ENCODE measurements at places on chromosomes 16 and 17.

DNA sequence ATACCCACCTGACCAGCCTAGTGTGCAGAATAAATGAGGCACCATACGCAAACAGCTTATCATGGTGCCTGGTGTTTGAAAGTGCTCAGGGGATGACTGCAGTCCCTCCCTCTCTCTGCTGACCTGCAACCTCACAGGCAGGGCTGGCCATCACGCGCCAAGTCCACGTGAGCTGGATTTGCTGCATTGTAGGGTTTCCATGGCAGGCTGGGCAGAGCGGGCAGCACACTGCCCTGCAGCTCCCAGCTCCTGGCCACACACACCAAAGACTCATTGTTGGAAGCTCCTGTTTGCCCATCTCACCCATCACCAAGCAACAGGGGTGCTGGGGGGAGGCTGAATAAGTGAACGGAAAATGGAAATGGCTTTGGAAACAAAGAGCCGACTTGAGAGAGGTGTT, 81.8 kb downstream of the IRX3 start:
- no peak for DNase-seq

- DNase-seq, result no peak
Measured at GRCh38 chr16:3974751-3975150, 94.2 kb upstream of the CREBBP start.

DNA sequence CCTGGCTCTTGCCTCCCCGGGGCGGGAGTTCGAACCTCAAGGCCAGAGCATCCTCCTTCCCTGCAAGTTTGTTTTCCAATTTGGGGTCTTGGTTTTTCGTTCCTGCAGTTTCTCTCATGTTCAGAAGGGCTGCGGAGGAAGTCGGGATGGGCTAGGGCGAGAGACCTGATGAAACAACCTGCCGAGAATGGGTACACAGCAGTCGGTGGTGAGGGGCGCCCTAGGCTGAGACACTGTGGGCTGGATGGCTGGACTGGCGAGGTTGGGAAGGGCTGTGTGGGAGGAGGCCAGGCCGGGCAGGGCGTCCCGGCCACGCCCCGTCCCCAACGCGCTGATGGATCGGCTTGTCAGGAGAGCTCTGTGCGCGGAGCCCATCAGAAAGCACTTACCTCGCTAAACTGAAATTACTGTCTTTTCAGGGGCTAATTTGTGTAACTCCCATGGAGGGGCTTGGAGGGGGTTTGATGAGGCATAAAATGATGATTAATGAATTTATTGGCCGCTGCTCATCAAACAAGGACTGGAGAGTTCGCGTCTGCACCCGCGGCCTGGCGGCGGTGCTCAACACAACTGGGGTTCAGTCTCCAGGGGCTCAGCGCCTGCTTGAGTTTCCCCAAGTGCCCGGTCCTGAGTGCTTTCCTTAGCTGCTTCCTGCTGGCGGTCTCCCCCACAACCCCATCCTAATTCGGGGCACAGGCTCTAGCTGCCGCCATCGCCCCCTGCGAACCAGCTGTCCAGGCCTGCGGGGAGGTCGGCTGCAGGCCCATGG, 9.0 kb downstream of the IRX5 start:
- peak; percentile 41 for DNase-seq

- DNase-seq, result no peak
Measured at GRCh38 chr17:31074772-31075555, 19.8 kb upstream of the NF1 start.

DNA sequence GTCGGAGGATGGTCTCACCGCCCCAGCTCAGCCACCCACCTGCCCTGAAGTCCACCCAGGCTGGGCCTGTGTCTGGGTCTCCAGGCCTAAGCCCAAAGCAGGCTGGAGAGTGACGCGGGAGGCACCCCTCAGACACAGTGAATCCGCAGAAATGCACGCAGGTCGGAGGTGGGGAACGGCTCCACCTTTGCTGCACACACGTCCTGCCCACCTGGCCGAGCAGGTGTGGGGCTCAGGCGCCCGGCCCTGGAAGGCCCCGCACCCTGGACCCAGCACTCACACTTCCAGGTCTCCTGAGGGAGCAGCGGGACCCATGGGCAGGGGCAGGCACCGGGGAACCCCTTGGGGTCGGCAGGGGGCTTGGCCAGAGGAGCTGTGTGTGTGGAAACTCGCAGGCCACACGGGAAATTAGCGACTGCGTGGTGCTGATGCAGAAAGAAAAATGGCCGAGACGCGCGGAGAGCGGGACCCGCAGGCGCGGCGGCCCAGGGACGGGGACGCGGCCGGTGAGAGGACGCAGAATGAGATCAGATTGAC, 10.7 kb downstream of the CYBC1 start:
- DNase-seq, result no peak

DNA sequence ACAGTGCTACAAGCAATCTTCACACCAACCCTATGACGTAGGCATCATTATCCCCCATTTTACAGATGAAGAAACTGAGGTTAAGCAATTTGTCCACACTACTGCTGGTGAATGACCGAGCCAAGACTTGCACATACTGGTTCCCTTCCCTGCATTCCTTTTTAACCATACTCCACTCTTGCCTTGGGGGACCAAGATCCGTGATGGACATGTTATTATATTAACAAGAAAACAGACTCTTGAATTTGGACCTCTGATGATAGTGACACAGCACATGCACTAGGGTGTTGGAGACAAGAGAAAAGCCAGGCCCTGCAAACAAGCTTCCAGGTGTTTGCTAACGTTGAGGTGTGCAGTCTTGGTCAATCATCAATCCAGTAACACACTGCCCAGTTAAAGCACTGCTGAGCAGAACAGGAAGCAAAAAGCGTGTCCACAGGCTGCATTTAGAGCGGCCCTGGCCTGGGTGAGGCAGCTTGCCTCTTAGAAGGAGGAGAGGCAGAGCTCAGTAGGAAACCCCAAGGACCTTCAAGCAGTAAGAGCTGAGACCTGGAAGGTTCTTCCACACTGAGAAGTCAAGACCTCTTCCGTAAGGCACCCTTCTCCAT, 36.7 kb downstream of the HNF1B start:
- DNase-seq, result no peak

DNA sequence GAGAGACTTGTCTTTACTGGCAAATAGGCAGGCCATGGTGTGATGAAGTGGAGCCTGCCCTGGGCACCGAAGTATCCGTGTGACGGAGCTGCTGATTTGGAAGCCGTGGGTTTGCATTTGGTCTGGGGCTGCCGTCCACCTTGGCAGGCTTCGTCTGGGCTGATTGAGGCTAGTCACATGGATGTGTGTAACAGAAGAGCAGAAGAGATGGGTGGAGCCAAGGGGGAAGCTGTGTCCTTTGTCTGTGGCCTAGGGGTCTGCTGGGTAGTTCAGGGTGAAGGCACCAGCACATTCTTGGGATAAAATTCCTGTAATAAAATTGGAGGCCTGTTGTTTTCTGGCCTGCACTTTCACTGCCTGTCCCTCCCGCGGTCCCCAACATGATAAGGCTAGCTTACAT, 106.1 kb downstream of the AATF start:
- DNase-seq, result no peak

DNA sequence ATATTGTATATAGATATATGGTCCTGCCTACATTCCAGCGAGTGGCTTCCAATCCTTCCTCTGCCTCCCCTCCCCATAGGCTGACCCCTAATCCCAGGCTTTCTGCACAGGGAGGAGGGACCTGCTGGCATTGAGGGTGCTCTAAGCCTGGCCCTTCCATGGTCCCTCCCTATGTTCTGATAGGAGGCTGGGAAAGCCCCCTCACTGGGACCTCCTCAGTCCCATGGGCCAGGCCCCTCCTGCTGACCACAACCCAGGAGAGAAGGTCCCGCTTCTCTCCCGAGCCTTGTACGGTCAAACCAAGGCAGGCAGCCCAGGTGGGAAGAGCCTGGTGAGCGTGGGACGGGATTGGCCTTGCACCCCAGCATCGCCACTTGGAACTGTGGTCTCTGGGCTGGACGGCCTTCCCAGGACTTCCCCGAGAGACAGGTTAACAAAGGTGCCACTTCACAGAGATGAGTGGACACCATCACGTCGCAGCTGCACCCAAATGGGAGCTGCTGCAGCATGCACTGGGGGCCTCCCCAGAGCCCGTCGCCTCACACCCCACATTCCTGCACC, 859 bp downstream of the ALDH3A1 start:
- no peak for DNase-seq

- no peak for DNase-seq
Measured at GRCh38 chr17:53499277-53499676, 323.4 kb upstream of the KIF2B start.

GRCh38 chr17:6343191-6343590, 91.7 kb downstream of the AIPL1 start:
- no peak for DNase-seq

Measured in endothelial cell (in vitro differentiated cells).